Forelimb muscle (tissue), 1 donor: ENCODE measurements at places on chromosomes 3 and 15. TPM values are rescaled to one million over a fixed set of nuclear protein-coding genes. Genes with fewer than 3 reads are reported as not detected.

GRCh38 chr15:42324308-42324707 lies 35.0 kb upstream of the CAPN3 start:
- DNase-seq = no peak

The CATSPER2 gene
- 2.1 TPM for polyA plus RNA-seq

DNA sequence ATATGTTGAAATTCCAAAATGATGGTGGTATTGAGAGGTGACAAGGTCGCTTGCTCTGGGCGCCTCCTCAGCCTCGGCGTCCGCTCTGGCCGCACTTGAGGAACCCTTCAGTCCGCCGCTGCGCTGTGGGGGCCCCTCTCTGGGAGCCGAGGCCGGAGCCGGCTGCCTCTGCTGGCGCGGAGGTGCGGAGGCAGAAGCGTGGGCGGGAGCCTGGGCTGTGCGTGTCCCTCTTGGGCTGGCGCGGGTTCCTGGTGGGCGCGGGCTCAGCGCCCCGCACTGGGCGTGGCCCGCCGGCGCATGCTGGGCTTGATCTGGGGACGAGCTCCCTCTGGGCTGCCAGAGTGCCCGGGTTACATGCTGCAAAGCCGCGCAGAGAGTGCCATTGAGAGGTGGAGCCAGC lies 39.8 kb upstream of the TMC3 start:
- DNase-seq = no peak

- DNase-seq = no peak
These were observed 11.3 kb downstream of the MITF start for GRCh38 chr3:69750549-69750948.

DNA sequence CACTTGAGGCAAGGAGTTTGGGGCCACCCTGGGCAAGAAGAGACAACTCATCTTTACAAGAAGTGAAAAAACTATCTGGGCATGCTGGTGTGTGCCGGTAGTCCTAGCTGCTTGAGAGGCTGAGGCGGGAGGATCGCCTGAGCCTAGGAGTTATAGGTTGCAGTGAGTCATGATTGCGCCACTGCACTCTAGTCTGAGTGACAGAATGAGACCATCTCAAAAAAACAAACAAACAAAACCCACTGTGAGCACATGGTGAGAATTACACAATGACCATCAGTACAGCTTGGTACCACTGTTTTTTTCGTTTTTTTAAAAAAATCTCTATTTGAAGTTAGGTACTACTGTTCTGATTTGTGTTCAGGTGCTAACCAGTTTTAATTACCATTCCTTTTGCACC lies 13.6 kb downstream of the VPS39 start:
- no peak for DNase-seq

The TTLL13 gene
- 0.20 TPM for polyA plus RNA-seq

- DNase-seq = no peak
These were observed 60.7 kb downstream of the BDH1 start for GRCh38 chr3:197495059-197495455.

DNA sequence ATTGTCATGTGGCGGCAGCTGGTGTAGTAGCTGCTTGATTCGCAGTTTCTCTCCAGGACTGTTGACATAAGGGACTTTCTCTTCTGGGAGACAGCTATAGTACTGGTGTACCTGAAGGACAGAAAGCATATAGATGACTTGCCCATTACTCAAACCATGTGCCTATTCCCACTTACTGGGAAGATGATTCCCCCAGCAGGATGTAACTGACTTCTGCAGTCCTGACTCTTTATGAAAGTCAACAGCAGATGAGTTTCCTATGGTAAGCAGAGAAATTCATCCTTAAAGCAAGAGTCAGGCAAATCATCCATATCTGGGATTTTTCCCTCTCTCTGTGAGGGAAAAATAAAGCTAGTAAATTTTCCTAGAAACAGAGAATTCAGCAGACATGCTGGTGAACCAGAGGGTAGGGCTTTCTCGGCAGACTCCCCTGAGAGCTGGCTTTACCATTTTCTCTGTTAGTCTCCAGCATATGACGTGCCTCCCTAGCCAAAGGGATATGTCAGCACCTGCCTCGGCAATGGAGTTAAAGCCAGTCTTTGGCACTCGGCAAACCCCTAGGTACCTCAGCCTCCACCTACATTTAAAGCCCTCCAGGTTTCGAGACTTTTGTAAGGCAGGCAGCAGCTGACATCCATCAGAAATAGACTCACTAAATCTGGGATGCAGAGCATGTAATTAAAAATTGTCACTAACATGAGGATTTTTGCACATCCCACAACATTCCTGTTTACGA lies 62.1 kb downstream of the PRICKLE2 start:
- no peak for DNase-seq

GRCh38 chr15:96374499-96374898 lies 44.0 kb downstream of the NR2F2 start:
- no peak for DNase-seq

GRCh38 chr3:185696039-185696438 lies 109.9 kb downstream of the SENP2 start:
- DNase-seq = no peak

DNA sequence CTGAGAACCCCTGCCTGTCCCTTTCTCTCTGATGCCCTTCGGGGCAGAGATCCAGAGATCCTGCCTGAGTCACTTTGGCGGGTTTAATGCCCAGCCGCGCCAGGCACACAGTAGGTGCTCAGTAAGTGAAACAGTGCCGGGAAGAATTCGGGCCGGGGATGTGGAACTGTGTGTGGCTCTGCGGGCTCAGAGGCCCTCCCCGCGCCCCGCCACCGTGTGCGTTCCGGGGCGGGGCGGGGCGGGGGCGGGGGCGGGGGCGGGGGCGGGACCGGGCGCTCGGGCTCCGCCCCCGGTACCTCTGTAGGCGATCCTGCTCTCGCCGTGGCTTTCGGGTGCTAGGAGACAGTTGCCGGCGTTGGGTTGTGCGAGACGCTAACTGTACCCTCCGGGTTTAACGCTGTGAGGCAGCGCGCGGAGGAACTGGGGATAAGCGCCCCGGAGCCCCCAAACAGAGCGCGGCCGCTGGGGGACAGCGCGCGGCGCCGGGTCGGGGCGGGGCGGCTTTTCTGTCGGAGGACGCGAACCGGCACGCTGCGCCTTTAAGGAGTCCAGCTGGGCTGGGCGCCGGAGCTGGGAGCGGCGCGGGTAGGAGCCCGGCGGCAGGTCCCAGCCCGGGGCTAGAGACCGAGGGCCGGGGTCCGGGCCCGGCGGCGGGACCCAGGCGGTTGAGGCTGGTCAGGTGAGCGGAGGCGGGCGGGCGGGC lies at the start of gene ABHD6:
ABHD6 (plus strand) TSS at position 555 of the 703 bp plus-strand sequence. CDS start 18,795 bp downstream, outside the sequence.
- no peak for DNase-seq

The SCG5 gene
- polyA plus RNA-seq = 8.5 TPM

The CFAP161 gene
- 0.37 TPM for polyA plus RNA-seq

- no peak for DNase-seq
These were observed 2.9 kb downstream of the XPC start for GRCh38 chr3:14175383-14176037.

DNA sequence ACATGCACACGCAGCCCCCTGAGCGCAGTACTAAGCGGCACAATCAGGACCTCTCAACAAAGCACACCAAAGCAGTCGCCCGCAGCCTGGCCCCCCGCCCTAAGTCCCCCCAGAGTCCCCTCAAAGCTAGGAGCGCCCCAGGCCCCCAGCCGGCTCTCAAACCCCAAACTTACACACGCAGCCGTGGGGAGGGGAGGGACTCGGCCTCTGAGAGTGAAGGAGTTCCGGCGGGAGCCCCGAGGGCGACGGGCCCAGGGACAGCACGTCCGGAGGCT lies 5.5 kb downstream of the GATA2 start:
- no peak for DNase-seq

DNA sequence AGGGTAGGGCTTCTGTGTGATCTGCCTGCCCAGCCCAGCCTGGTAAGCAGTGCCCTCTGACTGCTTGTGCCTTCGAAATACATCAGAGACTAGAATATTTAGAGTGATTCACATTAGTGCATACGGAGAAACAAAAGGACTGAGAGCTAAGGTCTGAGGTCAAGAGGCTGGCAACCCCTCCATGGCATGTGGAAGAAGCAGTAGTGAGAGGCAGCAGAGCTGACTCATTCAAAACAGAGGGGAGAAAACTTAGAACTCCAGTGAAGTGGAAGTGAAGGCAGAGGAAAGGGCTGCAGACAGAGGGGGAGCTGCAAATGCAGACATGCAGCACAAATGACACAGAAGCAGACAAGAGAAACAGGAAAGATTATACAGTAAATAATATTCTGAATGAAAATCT lies 61.6 kb downstream of the ULK4 start:
- no peak for DNase-seq

DNA sequence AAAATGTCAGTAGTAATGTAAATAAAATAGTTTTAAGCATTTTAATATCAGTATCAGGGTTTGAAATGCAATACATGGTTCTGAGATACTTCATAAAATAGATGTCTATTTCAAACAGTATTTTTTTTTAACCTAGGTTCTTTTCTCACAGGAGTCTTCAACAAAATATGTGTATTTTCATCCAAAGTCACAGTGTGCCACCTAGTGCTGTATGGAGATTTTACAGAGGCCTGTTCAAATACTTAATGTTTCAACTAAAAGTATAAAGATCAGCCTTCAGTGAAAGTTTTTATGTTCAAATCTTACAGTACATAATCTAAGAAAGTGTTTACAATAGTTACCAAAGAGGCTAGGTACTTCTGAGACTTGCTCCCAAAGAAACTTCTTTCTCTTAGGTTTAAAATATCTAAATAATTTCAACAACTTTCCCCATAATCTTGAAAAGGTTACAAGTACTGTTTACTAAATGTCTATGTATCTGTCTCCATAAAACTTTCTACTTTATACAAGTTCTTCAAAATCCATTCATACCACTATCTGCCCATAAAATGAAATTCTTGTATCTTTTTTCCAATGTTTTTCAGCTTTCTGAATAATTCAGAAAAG lies 38.3 kb downstream of the SCAPER start:
- peak; percentile 14 for DNase-seq

DNA sequence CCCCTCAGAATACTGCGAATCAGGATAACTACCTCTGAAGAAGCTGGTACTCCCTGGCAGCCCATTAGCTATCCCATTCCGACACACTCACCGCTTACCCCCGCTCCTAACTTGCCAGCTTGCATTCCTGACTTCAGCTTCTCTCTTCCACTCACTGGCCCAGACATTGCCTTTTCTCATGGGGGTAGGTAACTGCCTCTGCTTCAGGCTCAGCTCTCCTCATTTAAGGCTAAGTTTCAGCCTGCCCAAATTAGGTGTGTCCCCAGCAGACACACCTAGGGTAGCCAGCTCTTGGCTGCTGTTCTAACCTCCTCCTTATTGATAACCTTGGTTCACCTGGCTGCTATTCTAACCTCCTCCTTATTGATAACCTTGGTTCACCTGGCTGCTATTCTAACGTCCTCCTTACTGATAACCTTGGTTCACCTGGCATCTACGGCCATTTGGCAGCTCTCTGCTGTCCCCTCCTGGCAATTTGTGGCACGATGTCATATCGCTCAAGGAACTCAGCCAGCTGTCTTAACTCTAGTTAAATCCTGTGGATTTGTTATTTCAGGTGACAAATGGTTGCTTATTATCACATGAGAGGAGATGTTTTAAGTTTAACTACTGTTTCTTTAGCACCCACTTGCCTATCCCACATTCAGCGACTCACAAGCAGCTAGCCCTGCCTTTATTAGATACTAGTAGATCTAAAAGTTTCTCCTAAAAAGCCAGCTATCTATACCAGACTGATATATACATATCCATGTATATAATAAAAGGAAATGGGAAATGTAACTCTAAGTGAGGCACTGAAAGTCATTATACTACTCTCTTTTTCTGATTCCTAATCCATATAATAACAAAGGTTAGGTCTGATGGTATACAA lies 106.5 kb upstream of the ACP3 start:
- DNase-seq = no peak

DNA sequence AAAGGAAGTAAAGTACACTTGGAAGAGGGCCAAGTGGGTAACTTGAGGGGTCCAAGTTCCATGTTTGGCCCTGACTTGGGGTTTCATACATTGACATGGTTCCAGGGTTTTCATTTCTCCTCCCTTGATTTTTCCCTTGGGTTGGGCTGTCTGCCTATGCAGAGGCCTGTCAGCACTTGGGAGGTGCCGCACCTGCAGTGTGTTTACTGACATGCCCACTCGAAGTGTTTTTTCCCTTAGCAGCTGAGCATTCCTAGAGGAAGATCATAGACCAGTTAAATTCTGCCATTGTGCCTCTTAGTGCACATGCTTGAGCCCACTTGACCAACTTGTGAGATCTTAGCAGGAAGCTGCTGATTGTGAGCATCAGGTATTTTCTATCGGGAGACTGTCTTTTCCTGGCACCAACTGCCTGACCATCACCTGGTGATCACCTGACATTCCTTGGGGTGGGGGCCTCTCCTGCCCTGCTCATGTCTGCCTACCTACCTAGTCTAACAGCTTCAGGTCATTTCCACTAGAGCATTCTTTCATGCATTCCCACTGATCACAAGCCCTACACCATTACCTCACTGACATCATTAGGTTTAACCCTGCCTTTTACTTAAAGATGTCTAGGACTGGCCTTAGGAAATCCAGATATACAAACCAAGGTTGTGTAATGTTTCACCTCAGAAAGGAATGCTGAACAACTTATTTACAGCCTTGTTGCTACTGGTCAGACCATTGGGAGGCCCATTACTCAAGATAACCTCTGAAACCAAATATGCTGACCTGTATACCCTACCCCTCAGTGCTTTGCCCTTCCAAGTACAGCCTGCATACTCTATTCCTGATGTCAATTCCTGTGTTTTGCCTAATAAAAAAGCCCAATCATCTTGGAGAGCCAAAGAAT lies 68.3 kb downstream of the CD47 start:
- no peak for DNase-seq

The CCDC66 gene
- polyA plus RNA-seq = 19.0 TPM

- no peak for DNase-seq
These were observed 3.8 kb downstream of the CX3CR1 start for GRCh38 chr3:39275963-39276593.
